ENCODE measurements at places on chromosomes 7 and 10. TPM values are rescaled to one million over a fixed set of nuclear protein-coding genes. Genes with fewer than 3 reads are reported as not detected.

The CALCR gene
- polyA plus RNA-seq = 1.0 TPM

GRCh38 chr7:2105917-2106316 lies 126.8 kb downstream of the MAD1L1 start:
- no peak for DNase-seq

DNA sequence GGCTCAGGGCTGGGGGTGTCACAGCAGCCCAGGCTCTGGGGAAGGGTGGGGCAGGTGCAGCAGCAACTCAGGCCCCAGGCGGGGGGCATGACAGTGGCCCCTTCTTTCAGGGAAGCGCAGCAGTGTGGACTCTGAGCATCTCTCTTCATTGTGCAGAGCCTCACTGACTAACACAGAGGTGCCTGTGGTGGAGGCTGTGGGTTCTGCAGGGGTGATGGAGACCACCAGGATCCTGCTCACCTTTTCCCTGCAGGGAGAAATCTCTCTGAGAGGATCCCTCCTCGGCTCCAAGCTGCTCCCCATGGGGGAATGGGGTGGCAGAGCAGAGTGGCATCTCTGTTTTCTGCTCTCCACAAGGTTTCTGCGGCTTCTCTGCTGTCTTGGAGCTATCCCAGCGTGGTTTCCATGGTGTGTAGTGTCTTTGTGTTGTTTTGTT lies 37.8 kb upstream of the SHH start:
- DNase-seq = no peak

GRCh38 chr7:83861-84632 lies 108.3 kb upstream of the FAM20C start:
- DNase-seq = no peak

DNA sequence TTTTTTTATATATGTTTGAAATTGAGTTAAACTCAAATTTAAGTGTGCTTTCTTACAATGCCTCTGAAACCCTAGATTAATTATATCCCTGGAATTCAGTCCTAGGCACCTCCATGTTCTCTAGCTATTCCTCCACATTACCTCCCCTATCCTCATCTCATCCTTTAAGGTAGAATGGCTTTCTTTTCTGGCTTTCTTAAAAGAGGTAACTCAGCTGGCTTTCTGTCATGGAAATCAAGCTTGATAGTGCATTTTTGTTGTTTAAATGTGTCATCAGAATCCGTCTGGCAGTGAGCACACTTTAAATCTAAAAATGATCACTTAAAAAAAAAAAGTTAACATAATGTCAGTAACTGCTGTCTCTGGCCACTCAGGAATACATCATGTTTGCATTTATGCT lies 42.2 kb downstream of the AHR start:
- DNase-seq = no peak

The PVRIG gene
- polyA plus RNA-seq = 9.7 TPM

DNA sequence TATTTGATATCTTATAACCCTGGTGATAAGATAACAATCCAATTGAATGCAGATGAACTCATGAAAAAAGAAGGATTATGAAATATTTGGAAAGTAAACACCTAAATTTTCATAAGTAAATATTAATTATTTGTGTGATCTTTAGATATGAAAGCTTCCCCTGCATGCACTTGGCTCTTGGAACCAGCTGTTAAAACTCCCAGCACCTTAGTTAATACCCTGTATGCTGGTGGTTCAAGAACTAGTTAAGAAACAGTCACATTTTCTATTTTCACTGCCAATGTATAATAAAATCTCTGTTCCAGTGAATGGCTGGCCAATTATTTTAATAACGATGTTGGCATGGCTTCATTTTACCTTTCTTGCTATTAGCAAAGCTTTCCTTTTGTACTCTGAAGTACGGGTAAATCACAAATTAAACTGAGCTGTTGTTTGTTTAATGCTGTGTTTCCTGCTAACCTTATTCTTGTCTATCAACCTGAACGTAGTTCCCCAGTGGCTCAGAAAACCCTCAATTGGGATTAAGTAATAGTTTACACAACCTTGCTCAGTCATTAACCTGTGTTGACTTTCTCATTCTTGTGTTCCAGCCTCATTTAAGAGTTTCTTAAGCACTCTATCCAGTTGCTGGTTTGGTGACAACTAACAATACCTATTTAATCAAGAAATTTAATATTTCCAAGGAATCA lies 38.9 kb downstream of the MET start:
- no peak for DNase-seq

The VPS37D gene
- 9.4 TPM for polyA plus RNA-seq

- no peak for DNase-seq
Measured at GRCh38 chr10:113524120-113524519, 28.7 kb upstream of the HABP2 start.

GRCh38 chr10:129191797-129192196 lies 275.2 kb upstream of the MGMT start:
- no peak for DNase-seq

GRCh38 chr7:99642027-99642426 lies 25.3 kb downstream of the ZSCAN25 start:
- DNase-seq = no peak

- no peak for DNase-seq
Measured at GRCh38 chr10:91201213-91201996, 19.1 kb upstream of the PCGF5 start.

The GNAT3 gene
- polyA plus RNA-seq = not detected

The SEMA3A gene
- polyA plus RNA-seq = 14.5 TPM

GRCh38 chr7:115689941-115690340 lies 340.6 kb downstream of the TFEC start:
- DNase-seq = no peak

The ADK gene
- 32.8 TPM for polyA plus RNA-seq

The MRC1 gene
- polyA plus RNA-seq = 9.5 TPM

The C7orf33 gene
- not detected for polyA plus RNA-seq

The PTF1A gene
- not detected for polyA plus RNA-seq

The TMEM213 gene
- 39.2 TPM for polyA plus RNA-seq

- peak; percentile 63 for DNase-seq
Measured at GRCh38 chr10:119079599-119080520, 757 bp downstream of the EIF3A start.

DNA sequence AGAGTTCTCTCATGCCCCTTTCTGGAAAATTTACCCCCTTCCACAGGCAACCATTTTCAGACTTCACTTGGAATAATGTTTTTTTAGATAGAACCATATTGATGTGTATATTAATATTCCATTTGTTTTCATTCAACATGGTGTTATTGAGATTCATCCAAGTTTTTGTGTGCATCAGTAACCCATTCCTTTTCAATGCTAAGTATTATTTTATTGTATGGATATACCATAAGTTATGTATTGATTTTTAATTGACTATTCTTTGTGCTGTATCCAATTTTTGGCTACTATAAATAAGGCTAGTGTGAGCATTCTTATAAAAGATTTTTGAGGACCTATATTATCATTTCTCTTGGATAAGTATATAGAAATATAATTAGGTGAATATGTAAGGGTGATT lies 1025.7 kb downstream of the GRM8 start:
- no peak for DNase-seq

The NCF1 gene
- 1.2 TPM for polyA plus RNA-seq

The NACAD gene
- 8.6 TPM for polyA plus RNA-seq

DNA sequence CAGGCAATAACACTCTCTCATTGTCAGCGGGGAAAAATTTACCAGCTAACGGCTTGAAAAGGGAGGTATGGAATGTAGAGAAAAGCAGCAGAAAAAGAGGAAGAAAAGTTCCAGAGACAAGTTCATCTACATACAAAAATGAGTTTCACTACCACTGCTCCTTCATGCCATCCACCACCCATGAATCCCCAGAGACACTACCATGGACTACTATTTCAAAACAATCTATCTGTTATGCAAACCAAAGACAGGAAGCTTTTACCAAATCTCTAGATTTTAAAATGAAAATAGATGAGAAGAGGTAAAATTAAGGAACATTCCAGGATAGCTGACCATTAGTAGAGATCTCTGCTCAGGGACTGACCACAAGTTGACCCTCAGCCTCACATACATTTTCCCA lies 189.0 kb upstream of the GRM3 start:
- no peak for DNase-seq

GRCh38 chr7:80785276-80785675 lies 133.6 kb downstream of the SEMA3C start:
- no peak for DNase-seq

DNA sequence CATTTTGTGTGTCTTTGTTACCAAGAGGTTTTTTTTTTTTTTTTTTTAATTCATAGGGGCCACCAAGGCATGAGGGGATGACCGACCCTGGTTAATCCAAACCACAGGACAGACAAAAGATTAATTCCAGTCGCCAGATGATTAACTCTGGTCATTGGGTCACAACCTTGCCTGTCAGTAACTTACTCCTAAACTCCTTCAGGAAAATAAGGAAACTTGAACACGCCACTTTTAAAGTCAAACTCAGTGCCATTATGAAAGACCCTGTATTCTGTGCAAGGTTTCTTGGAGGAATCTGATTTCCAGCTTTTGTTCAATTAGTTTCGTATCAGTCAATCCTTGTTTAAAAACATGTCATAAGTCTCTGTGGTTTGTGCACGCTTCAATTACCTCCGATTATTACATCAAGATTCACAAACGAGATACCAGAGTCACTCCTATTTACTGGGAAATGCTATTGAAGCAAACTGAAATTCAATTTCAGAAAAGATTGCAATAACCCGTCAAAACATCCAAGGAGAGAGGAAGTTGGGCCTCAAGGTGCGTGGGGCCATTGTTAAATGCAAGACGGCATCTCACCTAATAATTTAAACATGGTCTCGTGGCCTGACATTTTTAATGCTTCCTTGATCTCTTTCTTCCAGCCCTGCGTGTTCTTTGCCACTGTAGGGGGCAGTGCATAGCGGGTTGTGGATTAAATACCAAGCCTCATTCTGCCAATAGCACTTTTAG lies 44.0 kb downstream of the NRP1 start:
- no peak for DNase-seq

GRCh38 chr10:98910048-98910447 lies 325.6 kb downstream of the HPSE2 start:
- DNase-seq = no peak

The BTBD16 gene
- polyA plus RNA-seq = 1.4 TPM

DNA sequence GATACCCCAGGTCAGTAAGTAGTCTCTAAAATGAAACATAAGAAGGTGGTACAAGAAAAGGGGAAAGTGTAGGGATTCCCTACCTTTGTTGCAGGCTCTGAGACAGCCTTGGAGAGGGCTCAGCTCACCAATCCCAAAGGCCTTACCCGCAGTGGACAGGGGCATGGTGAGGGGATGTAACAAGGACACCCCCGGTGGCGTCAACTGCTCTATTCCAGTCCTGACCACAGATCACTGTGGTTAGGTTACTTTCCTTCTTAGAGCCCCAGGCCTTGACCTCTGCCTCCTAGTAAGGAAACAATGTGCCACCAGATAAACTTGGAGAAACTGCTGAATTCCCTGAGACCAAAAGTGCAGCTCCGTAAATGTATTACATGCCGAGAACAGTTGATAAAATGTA lies 17.5 kb downstream of the PLXNA4 start:
- no peak for DNase-seq

- DNase-seq = no peak
Measured at GRCh38 chr10:99457813-99458212, 27.4 kb upstream of the GOT1 start.

GRCh38 chr10:97612386-97612785 lies 20.9 kb downstream of the MORN4 start:
- peak; percentile 47 for DNase-seq
